HCEC 1CT (cell line): ENCODE measurements at places on chromosomes 2 and 18.

DNA sequence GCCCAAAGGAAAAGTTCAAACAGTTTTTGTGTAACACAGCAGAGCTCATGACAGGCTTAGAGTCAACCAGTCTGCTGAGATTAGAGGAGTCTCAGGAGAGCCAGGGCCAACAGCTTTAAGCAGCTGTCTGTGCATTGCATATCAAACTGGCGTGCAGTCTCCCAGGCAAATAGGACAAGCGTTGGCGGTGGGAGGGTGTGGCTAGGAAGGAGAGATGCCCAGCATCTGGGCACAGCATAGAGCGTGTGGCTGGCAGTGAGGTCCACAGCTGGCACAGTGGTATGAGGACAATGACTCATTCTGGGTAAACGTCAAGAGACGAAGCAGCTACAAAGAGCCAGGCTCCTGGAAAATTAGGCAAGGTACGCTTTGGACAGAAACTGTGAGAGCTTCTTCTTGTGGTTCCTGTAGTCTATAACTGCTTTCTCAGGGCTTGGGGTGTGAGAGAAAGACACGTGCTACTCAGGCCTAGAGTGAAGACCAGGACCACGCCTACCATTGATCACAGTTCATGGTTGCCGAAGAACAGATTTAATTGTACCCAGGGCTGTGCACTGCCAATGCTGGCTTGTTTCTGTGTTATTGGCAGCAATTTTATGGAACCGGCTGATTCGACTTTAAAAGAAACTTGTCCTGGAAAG lies 14.8 kb downstream of the ZAP70 start:
- DNase-seq, result peak; percentile 10

DNA sequence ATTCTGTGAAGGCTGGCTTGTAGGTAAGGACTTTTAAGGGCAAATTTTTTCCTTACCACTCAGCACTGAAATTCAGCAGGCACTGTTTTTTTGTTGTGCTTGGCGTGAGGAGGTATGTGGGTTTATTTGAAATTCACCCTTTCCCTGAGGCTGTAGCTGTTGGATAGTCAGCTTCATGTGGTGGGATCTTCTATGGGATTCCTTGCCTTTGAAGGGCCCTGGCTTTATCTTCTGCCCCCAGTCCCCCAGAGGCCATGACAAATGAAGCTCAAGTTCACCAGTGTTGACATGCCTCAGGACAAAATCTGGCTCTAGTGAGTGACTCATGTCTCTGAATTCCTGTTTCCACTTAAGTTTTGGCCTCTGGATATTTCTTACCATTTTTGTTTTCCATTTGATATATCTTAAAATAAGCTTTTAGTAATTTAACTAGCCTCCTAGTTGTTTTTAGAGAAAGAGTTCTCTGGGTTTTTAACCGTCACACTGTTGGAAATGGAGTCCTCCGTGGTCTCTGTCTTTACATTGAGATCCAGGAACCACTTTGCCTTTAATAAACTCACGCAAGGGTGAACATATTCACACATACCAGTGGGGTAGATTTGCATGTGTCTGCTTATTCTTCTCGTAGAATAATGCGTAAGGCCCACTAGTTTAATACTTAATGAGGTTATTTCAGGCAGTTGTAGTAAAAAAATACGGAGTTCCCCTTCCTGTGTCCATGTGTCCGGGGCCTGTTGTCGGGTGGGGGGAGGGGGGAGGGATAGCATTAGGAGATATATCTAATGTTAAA lies 211.1 kb upstream of the FAM98A start:
- no peak for DNase-seq

- no peak for DNase-seq
Observed at GRCh38 chr2:72181616-72182015, 34.0 kb upstream of the CYP26B1 start.

GRCh38 chr18:59576541-59577385 lies 120.5 kb downstream of the CCBE1 start:
- no peak for DNase-seq

DNA sequence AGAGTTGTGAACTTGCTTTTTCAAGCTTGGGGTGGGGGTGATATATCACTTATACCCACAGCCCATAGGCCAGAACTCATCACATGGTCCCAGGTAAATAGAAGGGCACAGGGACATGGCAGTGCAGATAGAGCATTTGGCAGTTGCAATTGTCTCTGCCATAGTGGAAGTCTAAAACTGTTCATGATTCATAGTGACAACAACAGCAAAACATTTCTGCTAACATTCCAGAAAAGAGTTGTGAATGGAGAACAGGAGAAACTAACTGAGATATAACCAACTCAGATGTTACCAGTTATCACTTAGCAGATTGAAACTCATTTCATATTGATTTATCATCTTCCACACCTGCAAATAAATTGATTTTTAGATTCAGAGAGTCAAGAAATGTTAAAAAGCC lies 278.6 kb upstream of the KYNU start:
- peak; percentile 50 for DNase-seq

- DNase-seq, result no peak
Observed at GRCh38 chr2:115652652-115653051, 1210.2 kb downstream of the DPP10 start.

DNA sequence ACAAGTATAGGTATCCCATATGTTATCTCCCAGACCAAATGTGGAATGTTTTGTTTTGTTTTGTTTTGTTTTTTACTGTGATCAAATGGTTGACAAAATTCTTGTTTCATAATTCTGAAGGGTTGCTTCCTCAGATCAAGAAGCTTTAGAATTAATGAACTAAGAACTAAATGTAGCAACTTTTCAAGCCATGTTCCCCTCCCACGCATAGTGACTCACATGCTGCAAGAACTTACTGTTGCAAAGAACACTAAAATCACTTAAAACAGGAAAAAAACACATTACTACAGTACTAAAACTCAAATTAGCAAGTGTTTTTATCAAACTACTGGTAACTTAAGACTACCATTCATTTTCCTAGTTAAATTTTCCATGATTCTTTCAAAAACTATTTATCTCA lies 30.6 kb downstream of the HNRNPLL start:
- DNase-seq, result peak; percentile 69

DNA sequence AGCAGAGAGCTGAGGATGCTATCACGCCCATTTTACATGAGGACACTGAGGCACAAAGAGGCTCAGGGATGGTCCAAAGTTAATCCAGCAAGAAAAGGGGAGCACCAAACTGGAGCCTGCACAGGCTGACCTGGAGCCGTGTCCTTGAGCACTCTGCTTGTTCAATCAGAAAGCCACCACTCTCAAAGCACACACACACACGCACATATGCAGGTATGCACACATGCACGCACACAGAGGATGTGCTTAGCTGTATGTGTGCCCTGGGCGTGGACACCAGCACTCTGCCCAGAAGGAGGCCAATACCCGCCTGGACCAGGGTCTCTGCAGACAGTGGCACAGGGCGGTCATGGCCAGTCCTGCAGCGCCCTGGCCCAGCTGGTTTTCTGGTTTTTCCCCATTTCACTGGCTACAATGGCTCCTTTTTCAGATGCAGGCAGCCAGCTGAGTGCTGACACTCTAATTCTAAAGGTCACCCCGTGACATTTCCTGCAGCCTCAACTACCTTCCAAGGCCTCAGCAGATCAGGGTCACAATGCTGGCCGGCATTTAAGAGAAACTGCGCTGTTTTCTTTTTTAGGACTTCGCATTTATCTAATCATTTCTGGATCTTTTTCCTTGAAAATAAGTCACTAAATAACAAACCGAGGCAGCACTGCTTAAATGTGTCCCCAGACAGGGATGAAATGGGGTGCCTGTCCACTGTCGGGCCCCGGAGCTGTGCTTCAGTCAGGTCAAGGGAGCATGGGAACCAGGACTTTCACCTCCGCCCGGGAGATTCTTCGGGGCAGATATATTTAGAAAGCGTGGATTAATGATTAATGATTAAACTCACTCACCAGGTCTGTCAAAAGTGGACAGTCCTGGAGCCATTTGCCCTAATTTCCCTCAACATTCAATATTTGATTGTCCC lies 104.5 kb downstream of the HDAC4 start:
- no peak for DNase-seq

- DNase-seq, result no peak
Observed at GRCh38 chr2:24380820-24381219, 20.5 kb upstream of the ITSN2 start.

DNA sequence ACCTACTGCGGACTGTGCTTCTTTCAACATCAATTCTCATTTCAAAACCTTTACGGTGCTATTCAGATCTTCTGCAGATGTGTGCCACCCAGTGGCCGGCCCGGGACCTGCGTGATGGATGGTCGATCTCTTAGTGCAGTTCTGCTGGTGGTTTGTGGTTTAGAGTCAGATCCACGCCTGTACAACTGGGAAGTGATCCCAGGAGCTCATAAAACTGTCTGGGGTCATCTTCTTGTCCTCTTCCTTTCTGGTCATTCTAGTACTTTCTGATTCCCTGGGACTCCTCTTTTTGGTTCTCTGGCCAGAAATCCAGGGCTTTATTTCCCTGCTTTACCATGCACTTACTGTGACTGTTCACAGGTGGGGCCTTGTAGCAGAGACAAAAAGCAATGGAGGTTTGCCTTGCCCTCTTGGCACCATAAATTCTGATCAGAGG lies 15.8 kb upstream of the SELENOI start:
- DNase-seq, result peak; percentile 78

DNA sequence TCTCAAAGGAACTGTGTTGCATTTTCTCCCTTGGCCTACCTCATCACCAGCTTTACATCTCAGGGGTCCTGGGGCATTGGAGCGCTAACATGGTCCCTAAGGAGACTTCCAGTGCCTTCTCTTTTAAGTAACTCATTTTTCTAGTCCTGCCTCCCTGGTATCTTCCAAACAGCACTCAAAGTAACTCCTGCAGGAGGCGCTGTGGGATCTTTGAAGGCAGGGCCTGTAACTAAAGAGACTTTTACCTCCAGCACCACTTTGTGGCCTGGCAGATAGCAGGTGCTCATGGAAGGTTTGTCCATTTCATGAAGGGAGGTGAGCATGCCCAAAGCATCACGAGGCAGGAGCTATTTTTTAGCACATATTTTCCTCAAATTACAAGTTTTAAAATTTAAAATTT lies 411.0 kb upstream of the GYPC start:
- no peak for DNase-seq

DNA sequence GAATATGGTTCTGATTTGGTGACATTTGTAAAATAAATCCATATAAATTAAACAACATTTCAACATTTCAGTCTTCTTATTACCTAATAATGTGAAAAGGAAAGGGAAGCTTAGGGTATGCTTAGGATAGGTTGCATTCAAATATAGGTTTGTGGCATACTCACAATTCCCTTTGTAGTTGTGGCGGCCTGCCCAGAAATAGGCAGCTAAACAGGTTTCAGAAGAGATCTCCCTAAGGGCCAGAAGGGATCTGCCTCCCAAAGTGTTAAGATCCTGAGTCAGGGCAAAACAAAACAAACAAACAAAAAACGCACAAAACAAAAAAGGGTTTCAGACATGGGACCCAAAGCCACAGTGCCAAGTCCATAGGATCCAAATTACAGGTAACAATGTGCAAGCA lies 41.4 kb upstream of the TCF7L1 start:
- no peak for DNase-seq

GRCh38 chr18:12774982-12775381 lies 72.1 kb downstream of the PSMG2 start:
- no peak for DNase-seq

- DNase-seq, result peak; percentile 81
Observed at GRCh38 chr2:74147727-74148456, at the start of gene BOLA3. BOLA3 (minus strand) TSS chr2:74147912; CDS start chr2:74147874, 38 bp downstream.
